ENCODE measurements at places on chromosomes 6 and 20. TPM values are rescaled to one million over a fixed set of nuclear protein-coding genes. Genes with fewer than 3 reads are reported as not detected.

The BPIFB2 gene
- total RNA-seq = not detected

The SLC22A7 gene
- total RNA-seq = not detected

The MAFB gene
- 3.5 TPM for total RNA-seq

The SPATS1 gene
- total RNA-seq = not detected

The AKIRIN2 gene
- total RNA-seq = 34.1 TPM

The ZC3H12D gene
- not detected for total RNA-seq

The C20orf204 gene
- 0.21 TPM for total RNA-seq

The DEFB119 gene
- not detected for total RNA-seq

The TGM6 gene
- not detected for total RNA-seq

The IL17F gene
- total RNA-seq = not detected

The GJA10 gene
- not detected for total RNA-seq

The RFX6 gene
- total RNA-seq = not detected

The CRIP3 gene
- total RNA-seq = 0.67 TPM

The RSPO3 gene
- 1.9 TPM for total RNA-seq

The MDFI gene
- total RNA-seq = 99.6 TPM

The SPDEF gene
- total RNA-seq = not detected

The FAM50B gene
- 8.7 TPM for total RNA-seq

The ECT2L gene
- total RNA-seq = not detected

The PM20D2 gene
- 26.4 TPM for total RNA-seq
